ENCODE measurements at places on chromosomes 6 and 20.
A peak's percentile ranks its signal among the peaks of the same experiment; 100 is the strongest.

- DNase-seq = peak; percentile 34
These were observed 39.3 kb downstream of the GTF2H5 start for GRCh38 chr6:158207422-158207788.

DNA sequence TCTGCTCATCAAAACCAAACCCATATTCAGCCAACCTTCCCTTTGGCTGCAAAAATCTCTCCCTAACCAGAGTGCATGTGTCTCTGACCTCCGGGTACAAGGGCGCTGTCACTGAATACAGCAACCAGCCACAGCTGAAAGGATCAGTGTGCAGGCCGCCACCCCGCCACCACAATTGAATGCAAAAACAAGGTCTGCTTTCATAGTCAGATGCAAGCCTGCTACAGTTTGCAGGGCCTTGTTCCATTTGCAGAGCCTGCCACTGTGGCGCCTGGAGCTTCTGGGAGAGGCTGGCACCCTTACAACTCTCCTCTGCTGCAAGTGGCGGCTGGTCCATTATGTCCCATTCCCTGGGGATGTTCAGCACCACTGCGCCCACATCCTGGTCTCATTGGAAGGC, 23.5 kb downstream of the MDGA1 start:
- DNase-seq = no peak

GRCh38 chr6:147221739-147222138, 17.5 kb downstream of the STXBP5 start:
- DNase-seq = no peak

- DNase-seq = peak; percentile 87
These were observed 128.4 kb upstream of the ESR1 start for GRCh38 chr6:151679081-151679480.

All from HS-5 (cell line).